A549 (cell line): ENCODE measurements at places on chromosomes 3 and 15. TPM values are rescaled to one million over a fixed set of nuclear protein-coding genes. Genes with fewer than 3 reads are reported as not detected.

GRCh38 chr3:25895443-25895842, 105.6 kb downstream of the OXSM start:
- no peak for DNase-seq

DNA sequence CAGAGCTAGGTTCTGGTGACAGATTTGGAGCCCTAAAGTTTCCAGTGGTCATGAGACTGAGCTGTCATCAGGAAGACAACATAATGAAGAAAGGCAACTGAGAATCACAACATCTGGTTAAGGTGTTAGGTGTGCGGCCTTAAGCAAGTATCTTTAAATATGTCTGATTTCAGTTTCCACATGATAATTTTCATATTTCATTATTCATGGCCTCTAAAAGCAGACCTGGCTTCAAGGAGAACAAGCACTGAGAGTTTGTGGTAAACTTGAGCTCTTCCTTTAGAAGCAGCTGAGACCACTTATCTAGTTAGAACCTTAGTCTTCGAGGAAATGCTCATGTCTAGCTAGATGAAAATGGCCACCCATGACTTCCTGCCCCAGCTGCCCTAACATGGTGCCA, 25.7 kb upstream of the MYLK start:
- DNase-seq, result no peak

DNA sequence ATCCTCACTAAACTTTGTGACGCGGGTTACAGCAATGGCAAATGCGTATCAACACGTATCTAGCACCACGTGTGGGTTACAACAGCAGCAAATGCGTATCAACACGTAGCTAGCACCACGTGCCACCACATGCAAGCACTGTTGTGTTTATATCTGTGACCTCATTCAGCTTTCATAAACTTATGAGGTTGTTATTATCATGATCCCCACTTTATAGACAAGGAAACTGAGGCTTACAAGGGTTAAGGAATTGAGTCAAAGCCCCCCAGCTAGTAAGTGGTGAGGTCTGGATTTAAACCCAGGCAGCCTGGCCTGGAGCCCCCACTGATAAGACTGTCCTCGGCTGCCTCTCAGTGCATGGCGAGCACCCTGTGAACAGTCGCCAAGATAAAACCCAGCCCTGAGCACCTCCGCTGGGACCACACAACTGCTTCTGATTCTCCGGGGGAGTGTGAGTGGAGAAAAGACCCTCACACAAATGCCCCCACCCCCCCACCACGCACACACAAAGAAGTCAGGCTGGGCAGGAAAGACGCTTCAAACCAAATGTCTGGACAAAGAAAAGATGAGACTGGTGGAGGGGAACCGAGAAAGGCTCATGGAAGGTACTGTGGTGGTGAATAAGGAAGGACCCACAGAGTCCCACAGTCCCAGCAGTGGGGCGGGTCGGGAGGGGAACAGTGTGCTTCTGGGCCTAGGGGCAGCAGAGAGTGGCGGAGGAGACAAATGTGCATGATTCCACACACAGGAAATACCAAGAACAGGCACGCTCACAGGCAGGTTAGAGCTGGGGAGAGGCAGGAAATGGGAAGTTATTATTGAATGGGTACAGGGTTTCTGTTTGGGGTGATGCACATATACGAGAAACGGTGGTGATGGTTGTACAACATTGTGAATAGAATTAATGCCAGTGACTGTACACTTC, 173.4 kb downstream of the XXYLT1 start:
- DNase-seq, result no peak

GRCh38 chr3:72224804-72225509, 440.0 kb upstream of the PROK2 start:
- peak; percentile 15 for DNase-seq

Gene FOXL2NB
- 2.6 to 3.5 TPM (median 3.2 TPM) in 3 replicates for polyA plus RNA-seq
